ENCODE measurements at places on chromosomes 16 and 17.

GRCh38 chr16:60181536-60181935, 1447.4 kb upstream of the GOT2 start:
- no peak for DNase-seq

GRCh38 chr17:79543531-79543930, 67.3 kb downstream of the RBFOX3 start:
- no peak for DNase-seq

- no peak for DNase-seq
These were observed 964 bp upstream of the FAAP100 start for GRCh38 chr17:81553018-81553615.

DNA sequence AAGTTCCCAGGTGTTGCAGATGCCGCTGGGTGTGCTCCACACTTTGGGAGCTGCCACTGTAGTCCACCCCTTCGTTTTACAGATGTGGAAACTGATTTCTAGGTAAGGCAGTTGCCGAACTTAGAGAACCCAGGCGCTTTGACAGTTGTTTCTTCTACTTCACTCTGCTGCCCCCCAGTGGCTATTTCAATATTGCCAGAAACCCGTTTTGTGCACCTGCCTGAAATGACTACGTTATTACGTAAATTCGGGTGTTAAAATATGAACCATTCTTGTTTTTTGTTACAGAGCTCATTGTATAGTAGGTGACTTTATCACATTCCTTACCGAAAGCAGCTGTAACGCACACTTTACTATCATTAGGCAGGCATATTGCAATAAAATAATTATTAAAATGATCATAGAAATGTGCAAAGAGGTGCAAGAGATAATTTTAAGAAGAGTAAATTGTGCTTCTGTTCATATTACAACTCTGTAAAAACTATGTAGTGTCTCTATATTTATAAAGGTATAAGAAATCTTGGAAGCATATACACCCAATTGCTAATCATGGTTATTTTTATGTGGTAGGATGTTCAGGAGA, 44.9 kb downstream of the OTOA start:
- DNase-seq: peak; percentile 8

DNA sequence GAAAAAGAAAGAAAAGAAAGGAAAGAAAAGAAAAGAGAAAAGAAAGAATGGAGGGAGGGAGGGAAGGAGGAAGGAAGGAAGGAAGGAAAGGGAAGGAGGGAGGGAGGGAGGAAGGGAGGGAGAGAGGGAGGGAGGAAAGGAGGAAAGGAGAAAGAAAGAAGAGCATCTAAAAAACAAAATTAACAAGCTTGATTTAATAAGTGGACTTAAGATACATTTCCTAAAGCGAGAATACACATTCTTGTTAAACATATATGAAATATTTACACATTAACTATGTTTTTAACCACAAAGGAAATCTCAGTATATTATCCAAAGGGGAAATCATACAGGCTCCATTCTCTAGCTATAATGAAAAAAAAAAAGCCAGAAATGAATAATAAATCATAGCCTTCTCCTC, 47.3 kb upstream of the IRX5 start:
- DNase-seq: no peak

- DNase-seq: no peak
These were observed 5.7 kb upstream of the DOC2B start for GRCh38 chr17:187130-187529.

DNA sequence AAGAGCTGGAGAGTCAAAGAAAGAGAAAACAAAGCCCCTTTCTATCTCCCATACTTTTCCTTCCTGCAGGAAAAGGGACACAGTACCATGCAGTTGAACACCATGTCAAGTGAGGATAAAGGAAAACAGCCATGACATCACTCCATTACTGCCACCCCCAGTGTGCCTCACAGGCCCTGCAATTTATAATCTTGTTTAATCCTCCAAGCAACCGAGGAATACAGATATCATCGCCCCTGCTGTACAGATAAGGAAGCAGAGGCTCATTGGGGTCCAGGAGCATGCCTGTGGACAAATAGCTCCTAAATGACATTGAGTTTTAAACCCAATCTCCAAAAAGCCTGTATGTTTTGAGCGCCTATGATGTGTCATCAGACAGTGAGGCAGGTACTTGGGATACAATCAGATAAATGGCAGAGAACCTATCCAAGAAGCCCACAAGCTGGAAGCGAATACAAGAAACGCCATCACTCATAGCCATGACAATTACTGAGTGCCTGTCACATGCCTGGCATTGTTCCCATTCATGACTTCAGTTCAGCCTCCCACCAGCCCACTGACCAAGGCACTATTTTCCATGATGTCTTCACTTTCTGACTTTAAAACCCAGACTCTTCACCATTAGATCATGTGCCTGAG, 45.5 kb downstream of the CPPED1 start:
- DNase-seq: no peak

DNA sequence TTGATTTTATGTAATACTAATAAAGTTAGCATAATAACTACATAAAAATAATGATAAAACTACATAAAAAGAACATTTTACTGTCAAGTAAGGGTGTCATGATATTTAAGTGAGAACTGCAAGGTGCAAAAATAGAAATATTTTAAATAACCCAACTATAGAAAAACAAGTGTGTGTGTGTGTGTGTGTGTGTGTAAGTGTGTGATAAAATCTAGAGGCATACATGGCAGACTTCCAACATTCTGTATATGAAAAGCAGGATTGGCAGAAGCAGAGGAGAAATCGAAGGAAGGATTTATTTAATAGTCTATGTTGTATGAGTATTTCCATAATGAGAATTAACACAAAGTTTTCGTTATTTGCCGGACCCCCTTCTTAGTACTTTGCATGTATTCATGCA, 334.1 kb downstream of the KCNJ2 start:
- DNase-seq: no peak

DNA sequence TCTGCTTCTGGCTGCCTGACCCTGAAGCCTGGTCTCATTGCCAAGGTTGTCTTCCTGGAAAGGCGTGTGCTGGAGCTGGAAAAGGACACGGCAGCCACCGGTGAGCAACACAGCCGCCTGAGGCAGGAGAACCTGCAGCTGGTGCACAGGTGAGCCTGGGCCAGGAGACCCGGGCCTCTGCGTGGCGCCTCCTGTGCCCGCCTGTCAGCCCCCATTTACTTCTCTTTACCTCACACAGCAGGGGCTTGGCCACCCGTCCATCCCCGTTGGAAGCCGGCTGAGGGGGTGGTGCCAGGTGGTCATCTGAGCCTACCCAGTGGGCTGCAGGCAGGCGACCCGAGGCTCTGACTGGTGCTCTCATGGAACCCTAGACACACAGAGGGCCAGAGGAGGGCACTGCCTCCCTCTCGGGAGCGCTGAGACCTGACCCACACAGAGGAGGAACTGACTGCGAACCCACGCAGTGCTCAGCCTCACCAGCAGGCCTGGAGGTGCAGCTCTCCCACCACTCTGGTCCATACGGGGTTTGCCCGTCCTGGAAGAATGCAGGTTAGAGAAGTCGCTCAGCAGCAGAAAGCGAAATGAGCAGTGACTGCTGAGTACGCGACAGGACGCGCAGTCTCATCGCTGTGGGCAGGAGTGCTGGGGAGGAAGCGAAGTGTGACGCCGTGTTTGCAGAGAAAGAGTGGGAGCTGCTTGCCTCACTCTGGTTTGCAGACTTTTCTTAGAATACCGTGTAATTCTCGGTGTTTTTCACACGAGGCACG, 21.9 kb upstream of the CAPN15 start:
- DNase-seq: no peak

GRCh38 chr16:14418795-14419225, 211.2 kb downstream of the PARN start:
- no peak for DNase-seq

DNA sequence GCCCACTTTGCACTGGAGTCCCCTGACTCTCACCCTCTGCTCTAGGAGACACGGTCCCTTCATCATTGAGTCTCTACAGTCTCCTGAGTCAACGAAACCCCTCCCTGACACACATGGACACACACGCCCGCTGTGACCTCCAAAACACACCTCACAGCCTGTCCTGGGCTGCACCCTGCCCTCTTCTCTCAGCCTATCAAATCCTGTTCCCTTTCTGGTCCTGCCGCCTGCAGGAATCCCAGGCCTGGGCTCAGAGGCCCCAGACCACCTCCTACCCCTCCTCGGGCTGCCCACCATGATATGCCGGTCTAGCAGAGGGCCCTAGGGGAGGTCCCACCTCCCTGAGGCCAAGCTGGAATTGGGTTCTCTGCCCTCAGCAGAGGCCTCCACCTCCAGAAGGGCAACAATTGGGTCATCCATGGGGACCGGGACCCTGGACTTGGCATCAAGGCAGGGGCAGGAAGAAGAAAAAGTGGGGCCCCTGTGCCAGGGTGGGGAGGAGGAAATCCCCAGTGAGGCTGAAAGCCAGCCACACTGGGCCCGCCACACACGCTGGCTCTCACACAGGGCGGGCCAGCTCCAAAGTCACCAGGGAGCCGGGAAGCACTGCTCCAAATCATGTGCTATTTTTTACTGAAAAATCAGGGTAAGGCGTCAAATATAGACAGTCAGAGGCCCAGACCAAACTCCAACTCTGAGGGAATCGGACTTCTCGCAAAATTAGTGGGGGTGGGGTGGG, 3.4 kb downstream of the PPP1R9B start:
- DNase-seq: no peak

DNA sequence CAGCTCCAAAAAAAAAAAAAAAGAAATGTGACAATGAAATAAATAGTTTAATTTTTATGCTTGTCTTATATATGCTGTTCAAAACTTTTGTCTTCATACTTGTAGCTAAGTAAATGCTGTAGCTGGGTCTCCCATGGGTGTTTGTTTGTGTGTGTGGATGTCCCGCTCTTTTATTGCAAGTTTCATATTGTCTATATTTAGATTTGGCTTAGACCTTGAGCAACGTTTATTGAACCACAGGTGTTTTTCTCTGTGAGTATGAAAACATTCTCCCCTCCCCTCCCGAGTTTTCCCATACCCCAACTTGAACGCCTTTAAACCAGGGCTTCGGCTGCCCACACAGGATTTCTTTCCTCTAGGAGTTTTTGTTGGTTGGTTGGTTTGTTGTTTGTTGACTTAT, 45.2 kb downstream of the MFSD11 start:
- no peak for DNase-seq

DNA sequence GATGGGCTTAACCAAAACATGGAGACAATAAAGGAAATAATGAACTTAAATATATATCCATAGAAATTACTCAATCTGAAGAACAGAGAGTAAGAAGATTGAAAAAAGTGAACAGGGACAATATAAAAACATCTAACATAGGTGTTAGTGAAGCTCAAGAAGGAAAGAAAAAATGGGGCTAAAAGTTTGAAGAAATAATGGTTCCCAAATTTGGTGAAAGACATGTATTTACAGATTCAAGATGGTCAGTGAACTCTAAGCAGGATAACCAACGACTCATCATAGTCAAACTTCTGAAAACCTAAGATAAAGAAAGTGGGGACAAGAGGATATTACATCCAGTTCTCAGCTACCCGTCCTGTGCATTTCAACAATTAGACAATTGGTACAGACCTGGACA, 22.6 kb downstream of the SDK2 start:
- no peak for DNase-seq

GRCh38 chr16:5040451-5040850, 6.7 kb upstream of the NAGPA start:
- DNase-seq: no peak

DNA sequence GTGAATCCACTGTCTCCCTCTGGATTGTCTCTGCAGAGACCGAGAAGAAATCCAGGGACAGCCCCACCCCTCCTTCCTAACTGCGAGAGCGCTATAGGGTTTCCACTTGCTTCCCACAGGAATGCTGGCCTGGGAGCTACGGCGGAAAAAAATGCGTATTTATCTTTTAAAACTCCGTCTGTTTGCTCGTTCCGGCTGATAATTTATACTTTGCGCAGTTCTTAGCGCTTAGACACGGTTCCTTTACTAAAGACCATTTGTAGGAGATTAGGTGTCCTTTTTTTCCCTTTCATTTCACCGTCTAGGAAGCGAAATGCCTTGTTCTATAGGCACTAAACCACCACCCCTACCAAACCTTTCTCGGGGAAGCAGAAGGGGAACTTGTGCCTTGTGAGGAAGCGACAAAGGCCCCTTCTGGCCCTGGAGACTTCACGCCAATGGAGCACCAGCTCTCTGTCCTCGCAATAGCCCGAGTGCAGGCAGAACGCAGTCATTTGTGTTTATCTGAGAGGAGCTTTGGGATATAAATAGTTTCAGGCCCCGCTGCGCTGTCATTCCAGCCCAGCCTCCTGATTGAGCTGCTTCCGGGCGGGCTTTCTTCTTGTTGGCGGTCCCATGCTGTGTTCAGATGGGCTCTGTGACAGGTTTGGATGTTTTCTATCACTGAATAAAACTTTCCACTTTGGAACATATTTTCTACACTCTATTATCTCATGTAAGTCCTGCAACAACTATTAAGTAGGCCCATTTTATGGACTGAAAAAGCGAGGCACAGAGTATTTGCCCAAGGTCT, 791 bp upstream of the SUPT4H1 start:
- DNase-seq: no peak

DNA sequence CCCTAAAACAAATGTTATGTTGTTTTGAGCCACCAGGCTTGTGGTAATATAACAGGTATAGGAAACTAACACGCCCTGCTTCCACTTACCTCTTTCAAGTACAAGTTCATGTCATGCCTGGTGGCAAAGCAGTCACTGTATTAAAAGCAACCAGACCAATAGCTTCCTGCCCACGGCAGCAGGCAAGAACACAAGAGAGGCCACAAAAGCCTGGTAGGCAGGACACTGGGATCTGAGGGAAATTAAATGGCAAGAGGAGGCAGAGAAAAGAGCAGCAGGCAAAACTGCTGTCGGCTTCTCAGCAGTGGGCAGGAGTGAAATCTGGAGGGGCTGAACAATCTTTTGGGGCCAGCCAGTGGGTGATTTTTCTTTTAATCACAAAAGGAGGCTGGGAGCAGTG, 2.2 kb downstream of the CYTH1 start:
- DNase-seq: no peak

DNA sequence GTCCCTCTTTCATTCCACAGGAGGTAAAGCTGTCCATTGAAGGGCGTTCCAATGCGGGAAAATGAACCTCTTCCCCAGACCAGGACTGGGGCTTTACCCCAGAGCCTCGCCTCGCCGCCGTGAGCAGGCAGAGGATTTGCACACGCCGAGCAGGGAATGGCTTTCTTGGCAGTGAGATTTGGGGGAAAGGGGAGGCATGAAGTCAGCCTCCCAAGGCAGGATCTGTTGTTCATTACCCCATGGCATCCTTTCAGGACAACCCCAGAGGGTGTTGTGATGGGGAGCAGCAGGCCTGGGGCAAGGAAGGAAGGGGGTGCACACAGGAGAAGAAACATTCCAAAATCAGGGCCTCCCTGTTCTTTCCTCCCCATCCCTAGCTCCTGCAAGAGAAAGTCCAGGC, 6.0 kb downstream of the ATXN1L start:
- no peak for DNase-seq

GRCh38 chr16:48824271-48824670, 214.3 kb upstream of the N4BP1 start:
- no peak for DNase-seq

All from GM04503 (cell line).